ENCODE measurements at places on chromosomes 2 and 18.

DNA sequence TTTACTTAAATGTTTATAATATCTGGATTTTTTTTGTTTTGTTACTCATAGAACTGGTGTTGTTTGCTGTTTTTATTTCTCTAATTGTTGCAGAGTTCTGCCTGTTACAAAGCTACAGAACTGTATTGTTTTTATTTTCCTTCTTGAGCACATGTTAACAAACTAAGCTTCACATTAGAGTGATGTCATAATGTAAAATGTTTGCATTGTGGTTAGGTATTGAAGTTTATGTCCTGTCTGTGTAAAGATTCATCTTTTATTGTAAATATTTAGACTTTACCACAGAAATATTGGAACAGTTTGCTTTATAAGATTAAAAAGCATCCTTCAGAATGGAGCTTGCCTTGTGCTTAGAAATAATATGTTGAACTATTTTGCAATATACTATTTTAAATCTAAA is 67.7 kb downstream of the CLIP4 start:
- no peak for DNase-seq

DNA sequence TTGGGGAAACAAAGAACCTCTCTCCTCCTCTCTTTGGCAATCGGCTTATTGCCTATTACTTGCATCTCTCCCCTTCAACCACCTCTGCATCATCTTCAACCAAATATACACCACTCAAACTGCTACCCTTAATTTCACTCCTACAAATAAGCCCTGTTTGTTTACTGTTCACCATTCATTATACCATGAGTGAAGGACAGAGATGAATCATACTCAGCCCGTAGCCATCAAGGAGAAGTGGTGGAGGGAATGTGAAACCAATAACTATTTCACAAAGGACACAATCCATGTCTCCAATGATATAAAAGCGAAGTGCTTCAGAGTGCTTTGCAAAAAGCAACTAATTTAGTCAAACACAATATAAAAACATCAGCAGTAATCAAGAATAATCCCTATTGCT is 76.8 kb downstream of the CACNB4 start:
- DNase-seq, result no peak

DNA sequence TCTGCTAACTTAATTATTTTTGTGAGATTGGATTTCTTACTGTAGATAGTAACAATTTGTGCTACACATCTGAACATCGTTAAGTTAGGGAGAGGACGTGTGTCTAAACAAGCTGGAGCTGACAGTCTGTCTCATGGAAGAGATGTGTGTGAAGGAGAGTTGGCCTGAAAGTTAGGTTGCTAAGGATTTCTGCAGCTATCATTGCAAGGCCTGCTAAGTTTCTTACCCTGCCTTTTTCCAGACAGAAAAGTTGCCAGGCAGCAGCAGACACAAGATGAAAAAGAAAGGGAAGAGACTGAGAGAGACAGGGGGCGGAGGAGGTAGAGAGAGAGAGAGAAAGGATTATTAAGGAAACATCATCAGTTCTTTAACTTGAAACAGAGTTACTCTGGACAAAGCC is 4.1 kb upstream of the LRP1B start:
- DNase-seq, result no peak

DNA sequence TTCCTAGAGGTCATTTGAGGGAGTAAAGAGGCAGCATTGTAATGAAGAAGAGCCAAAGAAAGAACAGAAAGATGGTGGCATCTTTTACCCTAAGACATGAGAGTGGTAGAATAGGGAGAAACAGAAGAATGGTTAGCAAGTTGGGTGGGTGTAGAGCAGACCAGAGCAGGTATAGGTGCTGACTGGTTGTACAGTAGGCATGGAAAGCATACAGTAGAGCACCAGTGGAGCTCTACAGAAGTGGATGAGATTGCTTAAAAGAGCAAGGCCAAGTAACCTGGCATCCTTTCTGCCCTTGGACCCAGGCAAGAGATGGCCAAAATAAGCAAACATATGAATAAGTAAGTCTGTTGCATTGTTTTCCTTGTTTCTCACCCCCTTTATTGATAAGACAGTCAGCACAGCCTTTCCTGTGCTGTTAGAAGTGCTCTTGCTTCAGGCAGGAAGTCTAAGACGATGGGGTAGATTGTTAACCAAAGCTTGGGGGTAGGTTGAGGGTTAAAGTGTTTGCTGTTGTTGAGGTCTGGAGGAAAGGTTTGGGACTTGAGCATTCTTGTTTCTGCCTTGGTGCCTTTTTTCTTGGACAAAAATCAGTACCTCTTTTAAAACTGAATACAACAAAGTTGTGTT is 76.9 kb downstream of the DIS3L2 start:
- DNase-seq, result no peak

DNA sequence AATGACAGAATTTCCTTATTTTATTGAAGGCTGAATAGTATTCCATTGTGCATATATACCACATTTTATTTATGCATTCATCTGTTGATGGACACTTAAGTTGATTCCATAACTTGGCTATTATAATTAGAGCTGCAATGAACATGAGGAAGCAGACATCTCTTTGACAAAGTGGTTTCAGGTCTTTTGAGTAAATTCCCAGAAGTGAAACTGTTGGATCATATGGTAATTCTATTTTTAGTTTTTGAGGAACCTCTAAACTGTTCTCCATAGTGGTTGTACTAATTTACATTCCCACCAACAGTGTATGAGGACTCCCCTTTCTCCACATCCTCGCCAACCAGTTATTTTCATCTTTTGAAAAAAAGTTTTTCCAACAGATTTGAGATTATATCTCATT is 77.5 kb downstream of the TMEM200C start:
- no peak for DNase-seq

GRCh38 chr2:138504546-138505235 is 3.1 kb downstream of the SPOPL start:
- no peak for DNase-seq

- no peak for DNase-seq
These were observed 110.2 kb downstream of the OLA1 start for GRCh38 chr2:174138161-174138560.

DNA sequence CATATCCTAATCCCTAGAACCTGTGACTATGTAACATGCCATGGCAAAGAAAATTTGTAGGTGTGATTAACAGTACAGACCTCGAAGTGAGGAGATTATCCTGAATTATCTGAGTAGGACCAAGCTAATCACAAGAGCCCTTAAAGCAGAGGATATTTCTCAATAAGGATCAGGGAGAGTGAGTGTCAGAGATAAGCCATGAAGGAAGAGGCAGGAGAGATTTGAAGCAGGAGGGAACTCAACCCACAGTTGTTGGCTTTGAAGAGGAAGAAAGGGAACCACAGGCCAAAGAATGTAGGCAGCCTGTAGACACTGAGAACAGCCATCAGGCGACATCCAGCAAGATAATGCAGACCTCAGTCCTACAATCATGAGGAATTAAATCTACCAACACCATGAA is 229.3 kb downstream of the NBAS start:
- DNase-seq, result no peak

GRCh38 chr2:143433251-143433650 is 304.0 kb downstream of the ARHGAP15 start:
- DNase-seq, result no peak

DNA sequence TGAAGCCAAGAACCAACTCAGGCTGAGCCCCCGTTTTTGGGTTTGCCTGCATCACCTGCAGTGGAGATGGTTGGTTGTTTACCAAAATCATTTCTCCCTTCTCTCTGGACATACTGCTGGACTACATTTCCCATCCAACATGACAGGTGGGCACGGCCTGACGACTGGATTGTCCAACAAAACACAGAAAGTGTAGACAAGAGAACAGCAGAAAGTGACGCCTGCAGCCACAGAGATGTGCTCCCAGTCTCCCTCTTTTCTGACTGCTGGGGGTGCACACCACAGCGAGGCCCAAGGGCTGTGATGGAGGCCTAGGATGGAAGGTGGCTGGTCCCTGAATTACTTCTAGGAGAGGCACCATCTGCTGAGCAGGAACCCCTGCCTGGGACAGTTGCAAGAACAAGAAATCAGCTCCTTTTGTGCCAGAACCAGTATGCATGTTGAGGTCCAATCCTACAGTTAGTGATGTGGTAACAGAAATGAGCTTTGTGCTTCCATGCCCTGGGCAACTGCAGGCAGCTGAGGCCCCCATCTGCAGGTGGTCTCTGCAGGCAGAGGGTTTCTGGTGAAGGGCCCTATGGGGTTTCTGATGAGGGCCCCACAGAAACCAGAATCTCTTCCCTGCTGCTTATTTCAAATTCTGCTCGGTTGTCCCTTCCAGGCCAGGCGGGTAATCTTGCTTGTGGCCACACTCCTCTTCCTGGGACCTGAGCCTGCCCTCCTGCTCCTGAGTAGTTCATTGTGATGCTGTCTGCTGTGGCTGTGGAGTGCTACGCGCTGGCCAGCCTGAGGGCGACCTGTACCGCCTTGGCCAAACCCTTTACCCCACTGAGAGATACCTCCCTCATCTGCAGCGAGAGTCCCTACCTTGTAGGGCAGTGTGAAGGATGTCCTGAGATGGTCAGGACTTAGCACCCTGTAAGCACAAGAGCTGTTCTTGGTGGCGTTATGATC is 168.3 kb downstream of the ASB1 start:
- DNase-seq, result no peak

GRCh38 chr2:161204846-161205245 is 44.6 kb downstream of the TANK start:
- DNase-seq, result no peak

GRCh38 chr2:201980946-201981345 is 52.7 kb upstream of the FZD7 start:
- no peak for DNase-seq

DNA sequence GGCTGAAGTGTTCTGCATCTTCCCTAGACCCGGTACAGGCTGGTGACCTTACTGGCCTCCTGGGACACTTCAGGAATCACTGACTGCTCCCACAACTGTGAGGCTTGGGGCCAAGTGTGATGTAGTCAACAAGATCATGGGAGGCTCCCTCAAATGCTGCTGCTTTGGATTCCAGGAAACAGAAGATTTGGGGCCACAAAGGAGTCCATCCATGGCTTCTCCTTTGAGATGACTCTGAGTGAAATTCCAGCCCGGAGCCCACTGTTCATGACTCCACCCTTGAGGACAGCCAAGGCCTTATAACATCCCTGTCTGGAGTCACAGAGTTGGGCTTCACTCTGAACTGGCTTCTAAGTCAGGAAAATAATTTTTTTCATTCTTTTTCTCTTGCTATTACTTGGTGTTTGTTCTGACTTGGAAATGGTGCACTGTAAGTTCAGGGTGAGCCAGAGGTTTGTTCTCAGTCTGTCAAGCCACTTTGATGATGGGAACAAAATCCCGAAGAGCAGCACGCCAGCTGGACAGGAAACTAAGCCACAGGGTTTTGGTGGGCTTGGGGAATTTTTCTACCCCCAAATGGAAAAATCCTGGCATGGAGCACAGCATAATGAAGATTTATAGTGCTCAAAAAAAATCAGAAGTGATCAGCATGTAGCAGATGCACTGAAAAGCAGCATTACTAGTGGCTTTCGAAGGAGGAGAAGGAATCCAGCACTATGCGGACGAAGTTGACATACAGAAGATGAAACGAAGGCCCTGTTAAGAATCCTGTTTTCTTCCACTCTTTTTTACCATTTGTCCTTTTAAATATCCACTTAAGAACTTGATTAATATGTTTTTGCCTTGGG is 98.1 kb upstream of the ZFP36L2 start:
- no peak for DNase-seq

DNA sequence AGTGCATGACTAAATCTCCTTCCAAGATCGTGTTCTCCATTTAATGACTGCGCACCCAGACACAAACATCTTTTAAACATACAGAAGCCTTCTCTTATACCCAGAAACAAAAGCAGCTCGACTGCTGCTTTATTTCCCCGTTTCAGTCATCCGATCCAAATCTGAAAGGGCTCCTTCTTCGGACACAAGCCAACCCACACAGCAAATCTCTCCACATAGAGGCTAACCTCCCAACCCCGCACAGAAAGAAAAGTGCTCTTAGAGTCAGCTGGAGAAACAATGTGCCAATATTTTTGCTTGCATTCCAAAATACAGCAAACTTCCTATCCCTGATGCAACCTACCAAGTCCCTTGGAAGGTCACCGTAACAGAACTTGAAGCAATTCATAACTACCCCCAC is 29.1 kb downstream of the GAREM1 start:
- DNase-seq, result no peak

DNA sequence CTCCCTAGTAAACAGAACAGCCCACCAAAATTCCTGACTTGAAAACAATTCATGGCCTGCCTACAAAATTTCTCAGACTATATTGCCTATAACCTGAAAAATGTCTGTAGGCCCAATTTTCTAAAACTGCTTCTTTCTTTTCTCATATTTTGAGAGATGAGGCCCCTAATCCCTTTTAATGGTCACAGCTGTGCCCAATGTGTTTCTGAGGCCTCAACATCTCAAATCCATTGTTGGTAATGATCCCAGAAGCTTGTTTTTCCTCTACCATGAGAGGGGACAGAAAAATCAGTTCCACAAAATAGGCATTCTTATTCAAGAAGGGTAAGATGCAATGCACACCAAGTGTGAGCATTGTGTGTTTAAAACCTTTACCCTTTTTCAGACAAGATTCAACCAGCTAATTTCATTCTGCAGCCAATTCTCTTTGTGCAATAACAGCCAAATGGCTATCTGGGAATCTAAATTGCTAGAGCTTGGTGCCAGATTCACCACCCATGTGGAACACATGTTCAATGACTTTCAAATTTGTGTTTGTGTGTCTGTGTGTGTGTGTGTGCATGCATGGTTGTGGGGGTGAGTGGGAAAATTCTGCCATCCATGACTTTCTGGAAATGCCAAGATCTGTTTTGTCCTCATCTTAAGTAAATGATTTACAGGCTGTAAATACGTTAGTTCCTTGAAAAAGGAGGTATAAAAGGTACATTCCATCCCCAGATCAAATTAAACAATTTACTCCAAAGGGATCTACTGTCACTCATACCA is 319.5 kb downstream of the TNS1 start:
- DNase-seq, result no peak

GRCh38 chr2:106516436-106516835 is 29.3 kb downstream of the CD8B2 start:
- no peak for DNase-seq

- DNase-seq, result no peak
These were observed at the start of gene GALNT14 for GRCh38 chr2:31138037-31138962. Gene GALNT14, minus strand, starts transcription at chr2:31138440. Its CDS starts 354 bp downstream, at chr2:31138086.

GRCh38 chr2:51103205-51103604 is 71.3 kb upstream of the NRXN1 start:
- no peak for DNase-seq

DNA sequence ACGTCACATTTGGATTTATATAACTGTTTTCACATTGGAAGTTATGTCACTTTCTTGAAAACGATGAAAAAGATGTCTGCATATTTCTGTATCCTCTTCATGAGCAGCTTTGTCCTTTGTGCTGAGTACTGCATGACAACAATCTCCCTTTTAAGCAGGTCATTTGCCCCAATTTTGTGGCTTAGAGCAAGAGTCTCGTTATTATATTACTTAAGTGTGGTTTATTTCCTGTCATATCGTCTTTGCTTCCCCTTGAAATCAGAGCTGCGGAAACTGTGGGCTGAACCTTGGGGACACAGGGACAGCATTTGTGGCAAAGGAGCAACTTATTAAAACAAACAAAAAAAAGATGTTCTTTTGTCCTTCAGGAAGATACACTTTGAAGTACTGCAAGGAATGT is 254.0 kb upstream of the DSEL start:
- DNase-seq, result no peak

DNA sequence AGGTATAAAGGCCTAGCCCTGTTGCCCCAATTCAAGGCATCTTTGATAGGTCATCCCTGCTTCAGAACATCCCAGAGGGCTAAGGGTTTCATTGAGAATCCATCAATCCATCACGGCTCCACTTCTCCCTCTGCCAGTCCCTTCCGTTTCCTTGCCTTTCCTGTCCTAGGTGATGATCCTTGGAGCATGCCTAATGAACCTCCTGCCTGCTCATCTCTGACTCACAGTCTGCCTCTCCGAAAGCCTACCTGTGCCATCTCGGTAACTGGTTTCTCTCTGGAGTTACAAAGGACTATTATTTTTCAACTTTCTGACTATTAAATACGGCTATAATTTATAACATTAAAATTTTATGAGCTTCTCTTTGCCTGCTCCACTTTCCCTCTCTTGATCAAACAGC is 36.7 kb upstream of the OSBPL6 start:
- no peak for DNase-seq
